Activated CD4-positive, alpha-beta T cell treated with anti-CD3 and anti-CD28 coated beads for 36 hours (primary cell): ENCODE measurements at places on chromosomes 5 and 9.

- no peak for DNase-seq
Measured at GRCh38 chr5:3684118-3684517, 88.5 kb downstream of the IRX1 start.

DNA sequence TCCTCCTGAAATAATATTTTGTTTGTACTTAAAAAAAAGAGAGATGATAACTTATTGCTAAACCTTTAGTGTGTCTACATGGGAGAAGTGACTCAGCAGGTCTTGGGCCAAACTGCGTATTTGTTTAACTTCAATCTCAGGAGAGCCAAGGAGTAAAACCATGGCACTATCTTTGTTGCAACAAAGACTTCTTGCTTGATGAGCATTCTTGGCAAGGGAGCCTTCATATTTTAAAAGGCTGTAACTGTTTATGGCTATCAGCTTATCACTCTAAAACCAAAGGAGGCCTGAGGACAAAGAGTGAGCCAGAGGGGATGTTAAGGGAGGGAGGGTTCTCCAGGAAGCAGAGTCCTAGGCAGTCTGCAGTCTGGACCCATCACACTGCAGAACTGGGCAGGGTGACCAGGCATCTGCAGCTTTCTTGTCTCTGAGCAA is 216.2 kb upstream of the S1PR3 start:
- DNase-seq = no peak

- DNase-seq = no peak
Measured at GRCh38 chr5:314676-315487, 6.6 kb upstream of the AHRR start.

GRCh38 chr5:81402192-81402930 is 8.4 kb upstream of the ACOT12 start:
- no peak for DNase-seq

DNA sequence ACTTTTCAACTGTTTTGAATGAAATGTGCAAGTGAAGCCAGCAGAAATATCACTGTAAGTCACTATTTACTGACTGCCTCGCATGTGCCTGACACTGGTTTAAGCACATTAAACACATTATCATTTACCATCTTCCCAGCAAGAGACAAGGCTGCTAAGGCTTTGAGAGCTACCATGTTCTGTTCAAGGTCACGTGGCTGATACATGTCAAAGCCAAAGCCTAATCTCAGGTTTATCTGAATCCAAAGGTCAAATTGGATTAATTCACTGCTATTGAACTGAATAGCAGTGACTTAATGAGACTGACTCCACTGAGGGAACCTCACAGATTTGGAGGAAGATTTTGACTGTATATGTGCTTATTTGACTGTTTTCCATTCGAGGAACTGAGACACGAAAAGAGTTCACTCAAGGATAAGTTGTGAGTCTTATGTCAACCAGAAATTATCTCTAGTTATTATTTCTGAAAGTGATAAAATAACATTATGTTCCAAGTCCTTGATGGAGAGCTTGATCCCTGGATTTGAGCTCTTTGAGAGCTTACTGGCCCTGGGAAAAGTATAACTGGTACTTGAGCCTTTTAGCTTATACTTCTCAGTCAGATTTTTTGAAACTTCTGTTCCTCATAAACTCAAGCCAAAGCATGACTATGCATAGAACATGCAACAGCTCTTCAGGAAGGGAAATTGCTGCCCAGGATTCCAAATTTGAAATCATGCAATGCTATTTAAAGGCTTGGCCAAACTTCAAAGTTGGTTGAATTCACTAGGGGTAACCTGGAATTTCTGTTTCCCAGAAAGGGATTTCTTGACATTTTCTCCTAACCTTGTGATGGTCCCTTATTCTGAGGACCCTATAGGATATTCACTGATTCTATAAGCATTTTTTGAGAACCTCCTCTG is 23.4 kb upstream of the ARHGAP26 start:
- DNase-seq = no peak
